AG04449 (cell line): ENCODE measurements at places on chromosomes 3 and 15.

GRCh38 chr3:182331341-182331740, 462.0 kb upstream of the ATP11B start:
- DNase-seq, result no peak

- no peak for DNase-seq
Measured at GRCh38 chr3:5020242-5020722, 41.0 kb downstream of the BHLHE40 start.

DNA sequence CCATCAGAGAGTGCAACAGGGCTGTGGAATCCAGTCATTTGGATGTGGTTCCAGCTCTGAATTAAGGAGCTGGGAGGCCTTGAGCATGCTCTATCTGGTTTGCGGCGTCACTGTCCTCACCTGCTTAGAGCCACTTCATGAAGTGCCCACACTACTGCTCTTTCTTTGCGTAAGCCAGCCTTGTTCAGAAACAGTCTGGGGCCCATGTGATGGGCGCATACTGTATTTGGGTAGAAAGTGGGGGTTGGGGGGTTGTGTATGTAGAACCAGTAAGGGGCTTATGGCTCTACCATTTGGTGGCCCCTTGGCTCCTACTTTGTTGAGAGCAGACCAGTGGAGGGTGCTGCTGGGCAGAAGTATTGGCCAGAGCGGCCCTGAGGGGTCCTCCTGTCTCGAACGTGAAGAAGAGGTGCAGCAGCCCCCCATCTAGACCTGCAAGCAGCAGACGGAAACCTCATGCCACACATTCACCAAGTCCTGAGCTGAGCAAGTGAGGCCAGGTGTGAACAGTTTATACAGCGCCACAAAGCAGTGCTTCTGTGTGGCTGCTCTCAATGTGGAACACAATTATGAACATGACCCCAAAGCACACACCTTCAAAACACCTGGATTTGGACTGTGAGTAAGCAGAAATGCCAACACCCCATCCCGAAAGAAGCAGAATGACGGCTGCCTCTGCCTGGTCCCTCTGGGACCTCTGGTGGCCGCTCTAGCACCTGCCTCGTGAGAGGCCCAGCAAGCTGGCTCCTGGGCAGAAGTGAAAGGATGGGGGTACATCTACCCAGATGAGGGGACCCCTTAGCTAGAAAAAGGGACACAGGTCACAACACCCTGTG, 26.6 kb downstream of the SRPRB start:
- no peak for DNase-seq

DNA sequence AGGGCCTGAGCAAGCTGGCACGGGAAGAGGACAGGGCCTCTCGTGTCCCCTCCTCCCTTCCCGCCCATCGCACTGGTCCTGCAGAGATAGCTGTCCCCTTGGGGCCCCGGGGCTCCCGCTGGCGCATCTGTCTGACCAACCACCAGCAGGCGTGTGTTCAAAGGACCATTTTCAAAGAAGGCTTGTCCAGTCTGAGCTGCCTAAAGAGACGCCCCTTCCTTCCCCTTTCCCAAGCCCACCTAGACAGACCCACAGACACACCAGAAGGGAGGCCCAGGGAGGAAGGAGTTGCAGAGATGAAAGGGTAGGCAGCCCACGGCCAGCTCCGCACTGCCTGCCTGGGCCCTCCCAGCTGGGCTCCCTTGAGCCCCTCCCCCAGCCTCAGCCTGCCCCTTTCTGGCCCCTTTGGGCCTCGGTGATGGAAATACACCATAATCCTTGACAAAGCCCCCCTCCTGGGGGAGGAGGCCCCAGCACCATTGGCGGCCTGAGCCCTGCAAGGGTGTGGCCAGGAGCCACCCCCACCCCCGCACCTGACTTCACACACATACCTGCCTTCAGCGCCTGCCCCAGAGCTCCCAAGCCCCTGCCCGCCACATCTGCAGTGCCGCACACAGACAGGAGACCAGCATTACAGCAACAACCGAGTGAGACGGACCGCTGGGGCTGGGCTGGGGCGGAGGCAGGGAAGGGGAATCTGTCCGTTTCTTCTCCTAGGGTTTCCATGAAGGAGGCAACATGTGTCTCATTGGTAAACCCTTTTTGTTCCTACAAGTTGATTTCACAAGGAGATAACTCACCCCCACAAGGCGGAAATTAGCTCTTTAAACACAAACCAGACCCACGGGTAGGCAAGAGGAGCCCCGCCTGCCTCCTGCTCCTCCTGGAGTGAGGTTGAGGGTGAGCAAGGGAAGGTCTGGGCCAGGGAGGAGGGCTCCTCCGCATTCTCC, at the start of gene STRA6:
Gene STRA6, minus strand, starts transcription at position 336 of the 950 bp plus-strand sequence. CDS start 520 bp downstream, outside the sequence.
- no peak for DNase-seq

GRCh38 chr3:9846931-9847488, 3.2 kb upstream of the RPUSD3 start:
- no peak for DNase-seq

DNA sequence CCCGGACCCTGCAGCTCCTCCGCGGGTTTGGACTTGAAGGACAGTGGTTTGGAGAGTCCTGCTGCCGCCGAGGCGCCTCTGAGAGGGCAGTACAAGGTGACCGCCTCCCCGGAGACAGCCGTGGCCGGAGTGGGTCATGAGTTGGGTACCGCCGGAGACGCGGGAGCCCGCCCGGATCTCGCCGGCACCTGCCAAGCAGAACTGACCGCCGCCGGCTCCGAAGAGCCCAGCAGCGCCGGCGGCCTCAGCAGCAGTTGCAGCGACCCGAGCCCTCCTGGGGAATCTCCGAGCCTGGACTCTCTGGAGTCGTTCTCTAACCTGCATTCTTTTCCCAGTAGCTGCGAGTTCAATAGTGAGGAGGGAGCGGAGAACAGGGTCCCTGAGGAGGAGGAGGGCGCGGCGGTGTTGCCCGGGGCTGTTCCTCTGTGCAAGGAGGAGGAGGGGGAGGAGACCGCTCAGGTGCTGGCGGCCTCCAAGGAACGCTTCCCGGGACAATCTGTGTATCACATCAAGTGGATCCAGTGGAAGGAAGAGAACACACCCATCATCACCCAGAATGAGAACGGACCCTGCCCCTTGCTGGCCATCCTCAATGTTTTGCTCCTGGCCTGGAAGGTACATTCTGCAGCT, 634 bp downstream of the MINDY2 start:
- DNase-seq, result no peak
